Central memory CD8-positive, alpha-beta T cell (primary cell): ENCODE measurements at places on chromosomes 11 and 22.

DNA sequence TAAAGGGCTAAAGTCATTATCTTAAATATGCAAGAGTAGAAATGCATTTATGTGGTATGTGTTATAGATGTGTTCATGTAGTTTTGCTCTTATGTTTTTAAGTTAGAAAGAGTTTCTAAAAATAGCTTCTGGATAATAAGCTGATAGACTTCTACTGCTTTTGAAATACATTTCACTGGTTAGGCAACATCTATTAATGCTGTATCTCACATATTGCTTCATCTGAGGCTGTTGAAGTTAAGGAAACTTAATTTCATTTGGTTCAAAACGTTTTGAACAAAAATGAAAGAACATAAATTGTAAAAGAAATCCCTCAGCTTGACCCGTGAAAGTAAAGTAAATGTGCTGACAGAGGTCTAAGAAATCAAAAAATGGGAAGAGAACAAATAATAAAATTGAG is 164.0 kb upstream of the CTSC start:
- no peak for DNase-seq

GRCh38 chr22:19757140-19757984 is 3.2 kb upstream of the TBX1 start:
- no peak for DNase-seq

- no peak for DNase-seq
Measured at GRCh38 chr11:105130189-105130813, 9.3 kb downstream of the CARD18 start.

GRCh38 chr22:48663297-48663696 is 1164.4 kb downstream of the BRD1 start:
- no peak for DNase-seq

GRCh38 chr11:34233215-34233614 is 124.6 kb downstream of the ABTB2 start:
- no peak for DNase-seq

- no peak for DNase-seq
Measured at GRCh38 chr11:2511421-2512369, 66.9 kb downstream of the KCNQ1 start.

DNA sequence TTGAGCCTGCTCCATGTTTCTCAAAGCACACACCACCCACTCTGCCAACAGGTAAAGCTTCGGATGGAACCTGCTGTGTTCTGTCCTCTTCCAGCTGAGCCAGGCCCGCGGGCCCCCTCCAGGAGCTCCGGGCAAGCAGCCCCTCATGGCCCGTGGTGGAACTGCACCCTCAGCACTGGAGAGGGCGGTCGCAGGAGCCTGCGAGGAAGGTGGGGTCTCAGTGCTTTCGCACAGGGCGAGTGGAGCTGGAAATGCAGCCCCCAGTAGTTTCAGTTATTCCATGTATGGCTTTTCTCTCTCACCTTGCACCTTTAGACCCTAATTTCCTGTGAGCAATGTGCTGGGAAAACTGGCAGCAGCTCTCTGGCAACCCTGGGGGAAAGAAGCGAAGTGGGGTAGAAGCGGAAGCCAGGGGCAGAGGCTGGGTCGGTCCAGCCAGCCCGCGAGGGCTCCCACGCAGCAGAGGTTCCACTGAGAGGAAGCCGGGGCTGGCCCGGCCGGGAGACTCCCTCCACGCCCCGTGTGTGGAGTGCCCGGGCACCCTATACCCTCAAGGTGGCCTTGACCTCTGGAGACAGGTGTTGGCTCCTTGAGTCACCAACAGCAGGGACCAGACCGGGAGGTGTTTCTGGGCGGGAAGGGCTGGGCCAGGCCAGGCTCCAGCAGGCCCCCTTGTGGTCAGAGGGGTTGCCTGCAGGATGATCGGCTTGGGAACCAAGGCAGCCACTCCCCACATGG is 119.9 kb upstream of the TMEM45B start:
- peak; percentile 31 for DNase-seq

DNA sequence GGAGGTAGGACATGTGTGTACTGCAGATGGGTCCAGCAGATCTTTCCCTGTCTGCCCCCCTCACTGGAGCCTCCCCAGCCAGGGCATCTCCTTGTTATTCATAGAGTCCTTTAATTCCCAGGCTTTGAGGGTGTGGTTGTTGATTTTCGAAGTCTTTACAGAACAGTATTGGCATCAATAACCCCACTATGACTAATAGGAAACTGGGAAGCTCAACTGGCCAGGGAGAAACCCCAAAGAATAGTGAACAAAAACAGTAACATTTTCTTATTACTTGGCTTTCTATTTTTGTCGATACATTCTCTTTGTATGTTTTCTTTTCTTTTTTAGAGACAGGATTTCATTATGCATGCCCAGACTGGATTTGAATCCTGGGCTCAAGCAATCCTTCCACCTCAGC is 57.9 kb downstream of the NF2 start:
- no peak for DNase-seq

DNA sequence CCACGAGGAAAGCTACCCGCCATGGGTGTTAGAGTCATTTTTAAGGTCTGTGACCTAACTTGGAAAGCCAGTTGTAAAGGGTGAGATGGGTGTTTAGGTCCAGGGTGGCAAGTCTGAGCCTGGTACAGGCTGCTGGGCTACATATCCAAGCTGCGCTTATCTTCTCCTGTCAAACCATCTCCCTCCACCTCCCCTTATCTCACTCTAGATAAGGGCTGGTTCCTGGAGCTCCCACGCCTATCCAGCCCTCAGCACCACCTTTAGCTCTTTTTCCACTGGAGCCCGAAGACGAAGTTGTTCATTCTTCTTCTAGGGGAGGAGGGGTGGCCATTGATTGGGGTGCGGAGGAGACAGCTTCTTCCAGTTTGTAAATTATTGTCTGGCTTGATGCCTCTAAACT is 48.5 kb downstream of the MICAL2 start:
- no peak for DNase-seq
